ENCODE measurements at places on chromosomes 4 and X.
A peak's percentile ranks its signal among the peaks of the same experiment; 100 is the strongest.

DNA sequence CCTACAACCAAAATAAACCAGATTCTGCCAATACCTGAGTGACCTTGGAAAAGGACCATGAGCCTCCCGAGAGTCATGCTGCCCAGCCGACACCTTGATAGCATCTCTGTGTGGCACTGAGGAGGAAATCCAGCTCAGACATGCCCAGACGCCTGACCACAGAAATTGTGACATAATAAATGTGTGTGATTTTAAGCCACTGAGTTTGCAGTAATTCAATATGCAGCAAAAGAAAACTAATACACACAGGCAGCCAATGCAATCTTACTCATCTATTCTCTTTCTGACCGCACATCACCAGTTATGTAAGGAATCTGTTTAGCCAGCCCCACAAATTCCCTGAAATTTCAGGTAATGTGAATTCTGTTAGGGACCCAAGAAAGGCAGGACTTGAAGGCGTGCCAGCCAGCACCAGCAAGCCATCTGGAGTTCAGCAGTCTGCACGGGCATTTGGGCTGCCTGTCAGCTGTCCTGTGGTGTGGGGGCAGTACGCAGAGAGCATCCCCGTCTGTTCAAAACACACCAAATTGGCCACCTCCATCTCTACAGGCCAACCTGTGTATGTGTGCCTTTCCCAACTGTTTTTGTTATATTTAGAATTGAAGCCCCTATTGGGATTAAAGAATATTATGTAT, 176.4 kb downstream of the NLGN4X start:
- no peak for DNase-seq

GRCh38 chrX:20527558-20528011, 260.9 kb upstream of the RPS6KA3 start:
- DNase-seq = no peak

DNA sequence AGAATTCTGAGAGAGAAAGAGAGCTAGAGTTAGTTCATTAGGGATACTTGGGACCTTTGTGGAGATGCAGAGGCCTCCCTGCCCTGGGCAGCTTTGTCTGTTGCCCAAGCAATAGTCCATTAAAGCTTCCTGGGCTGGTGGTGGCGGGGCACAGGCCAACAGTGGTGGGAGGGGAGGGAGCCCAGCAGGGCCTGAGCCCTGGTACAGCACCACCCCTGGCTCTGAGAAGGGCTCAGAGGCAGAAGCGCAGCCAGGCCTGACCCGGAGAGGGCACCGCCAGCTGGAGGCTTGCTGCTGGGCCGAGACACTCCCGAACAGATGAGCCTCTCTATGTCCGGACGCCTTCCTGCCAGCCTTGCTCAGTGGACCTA, 65.3 kb downstream of the EFNB1 start:
- no peak for DNase-seq

DNA sequence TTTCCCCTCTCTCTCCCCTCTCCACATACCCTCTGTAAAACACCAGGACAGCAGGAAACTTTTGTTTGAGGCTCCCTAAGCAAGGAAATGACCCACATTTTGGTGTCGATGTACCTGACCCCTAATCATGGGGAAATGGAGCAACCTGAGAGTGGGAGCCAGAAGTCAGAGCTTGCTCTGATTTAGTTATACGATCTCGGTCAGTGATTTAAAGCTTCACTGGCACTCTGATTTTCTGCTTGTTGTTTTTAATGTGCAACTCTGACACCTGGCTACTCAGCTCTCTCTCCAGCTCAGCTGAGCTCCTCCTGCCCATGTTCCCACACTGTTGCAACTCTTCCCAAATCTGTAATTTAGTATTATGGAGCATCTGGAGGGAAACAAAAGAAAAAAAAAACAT, 408.6 kb downstream of the ADAM29 start:
- no peak for DNase-seq

DNA sequence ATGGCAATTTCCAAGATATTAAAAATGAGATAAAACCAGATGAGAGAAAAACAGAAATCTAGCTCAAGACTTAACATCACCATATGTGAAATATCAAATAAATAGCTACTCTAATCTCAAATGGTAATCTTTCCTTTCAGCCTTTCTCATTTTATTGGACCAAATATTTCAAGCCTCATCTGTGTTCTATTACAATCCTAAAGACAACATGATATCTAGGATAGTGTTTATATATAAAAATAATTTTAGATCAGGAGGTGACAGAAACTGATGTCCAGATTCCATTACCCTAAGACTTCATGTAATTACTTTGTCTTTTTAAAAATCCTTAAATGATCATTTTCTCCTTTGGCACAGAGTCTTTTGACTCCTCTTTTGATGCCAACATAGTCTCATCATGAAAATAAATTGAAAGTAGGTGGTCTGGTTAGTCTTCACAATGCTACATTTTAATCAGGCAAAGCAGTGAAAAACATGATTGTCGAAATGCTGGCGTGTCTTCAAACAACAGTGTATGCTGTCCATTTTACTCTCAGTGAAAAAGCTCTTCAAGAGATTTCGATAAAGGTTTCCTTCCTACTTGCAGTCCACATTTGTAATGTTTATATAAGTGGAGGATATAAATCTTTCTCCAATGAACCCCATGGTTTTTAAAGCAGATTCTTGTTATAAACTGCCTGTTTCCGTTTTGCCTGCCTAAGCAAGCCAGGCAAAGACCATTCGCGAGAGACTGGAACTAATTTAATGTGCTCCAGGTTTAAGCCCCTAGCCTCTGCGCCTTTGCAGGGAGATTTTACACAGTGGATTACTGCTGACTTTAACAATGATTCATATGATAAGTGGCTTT, 169.8 kb downstream of the SCFD2 start:
- DNase-seq = no peak

DNA sequence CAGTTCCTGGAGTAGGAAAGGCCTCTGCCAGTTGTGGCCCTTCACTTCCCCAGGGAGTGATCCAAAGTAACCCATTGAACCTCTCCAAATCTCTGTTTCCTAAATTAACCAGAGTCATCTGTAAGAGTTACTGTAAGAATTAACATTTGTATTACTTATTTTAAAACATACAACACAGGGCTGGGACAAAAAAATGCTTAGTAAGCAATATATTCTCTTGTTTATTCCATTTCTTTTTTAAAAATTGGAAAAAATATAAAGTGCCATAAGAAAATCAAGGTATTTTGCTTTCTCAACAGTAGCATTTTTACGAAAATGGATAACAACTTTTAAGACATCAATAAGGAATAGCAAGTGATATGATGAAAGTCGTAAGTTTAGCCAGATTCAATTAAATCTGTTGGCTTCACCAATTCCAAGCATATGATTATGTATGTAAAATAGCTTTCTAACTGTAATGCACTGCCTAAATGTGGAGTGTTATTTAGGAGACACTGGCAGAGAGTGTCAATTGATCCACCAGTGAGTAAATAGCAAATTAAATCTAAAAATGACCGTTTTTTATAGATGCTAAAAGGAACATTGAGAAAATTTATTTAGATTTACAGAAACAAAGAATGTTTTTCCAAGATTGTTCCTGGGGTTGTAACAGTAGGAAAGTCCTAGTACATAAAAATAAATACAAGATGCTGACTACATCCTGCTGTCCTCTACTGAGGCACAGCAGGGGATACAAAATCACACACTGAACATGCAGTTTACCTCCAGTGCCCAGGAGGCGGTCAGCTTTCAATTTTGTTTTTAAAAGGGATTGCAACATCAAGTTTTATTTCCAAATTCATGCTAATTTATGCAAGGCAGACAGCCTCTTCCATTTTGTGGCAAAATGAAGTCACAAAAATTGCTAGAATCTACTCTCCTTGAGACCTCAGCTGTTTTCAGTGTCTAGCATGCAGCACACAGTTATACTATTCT, 53.7 kb downstream of the GPM6A start:
- no peak for DNase-seq

DNA sequence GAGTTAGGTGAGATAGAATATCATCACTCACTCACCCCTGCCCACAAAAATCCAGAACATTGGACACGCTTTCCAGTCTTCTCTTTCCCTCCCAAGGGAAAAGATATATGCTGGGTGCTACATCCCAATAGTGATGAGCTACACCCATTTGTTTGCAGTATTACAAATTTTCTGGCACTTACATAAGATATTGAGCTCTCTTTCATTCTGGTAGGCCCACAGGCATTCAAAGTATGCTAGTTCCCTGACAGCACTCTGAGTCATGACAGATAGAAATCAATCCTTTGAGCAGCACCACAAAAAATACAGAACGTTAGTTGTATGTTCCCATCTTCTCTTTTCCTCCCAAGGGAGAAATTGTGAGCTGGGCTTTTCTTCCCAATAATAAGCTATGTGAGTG, 477.6 kb upstream of the GRID2 start:
- no peak for DNase-seq

GRCh38 chr4:73103799-73104503, 34.4 kb upstream of the COX18 start:
- no peak for DNase-seq

DNA sequence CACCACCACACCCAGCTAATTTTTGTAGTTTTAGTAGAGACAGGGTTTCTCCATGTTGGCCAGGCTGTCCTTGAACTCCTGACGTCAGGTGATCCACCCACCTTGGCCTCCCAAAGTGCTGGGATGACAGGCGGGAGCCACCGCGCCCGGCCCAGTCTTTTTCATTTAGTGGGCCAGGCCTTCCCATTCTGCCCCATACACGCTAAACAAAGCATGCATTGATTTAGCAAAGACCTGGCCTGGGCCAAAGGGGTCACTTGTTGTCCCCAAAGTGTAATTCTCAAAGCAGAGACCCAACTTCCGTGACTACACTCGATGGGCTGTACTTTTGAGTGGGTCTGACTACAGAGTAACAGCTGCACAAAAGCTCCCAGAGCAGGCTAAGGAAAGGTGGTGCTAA, 29.2 kb downstream of the CNGA2 start:
- no peak for DNase-seq

GRCh38 chr4:153976954-153977353, 188.1 kb upstream of the SFRP2 start:
- no peak for DNase-seq

- DNase-seq = no peak
Observed at GRCh38 chr4:37659696-37660095, 26.5 kb downstream of the RELL1 start.

DNA sequence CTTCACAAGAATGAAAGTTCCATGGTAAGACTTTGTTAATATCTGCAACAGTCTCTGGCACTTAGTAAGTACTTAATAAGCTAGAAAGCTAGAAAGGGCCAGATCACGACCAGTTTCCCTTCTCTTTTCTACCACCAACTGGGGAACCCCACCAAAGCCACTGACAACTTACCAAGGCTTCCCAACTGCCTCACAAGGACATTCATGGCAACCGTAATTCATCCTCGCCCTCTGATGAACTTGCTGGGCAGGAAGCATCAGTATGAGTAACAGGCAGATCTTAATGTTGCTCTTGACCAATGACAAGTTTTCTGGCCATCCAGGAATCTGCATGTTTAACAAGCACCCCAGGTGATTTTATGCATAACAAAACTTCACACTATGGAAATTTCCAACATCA, 23.2 kb upstream of the ZCCHC13 start:
- no peak for DNase-seq

GRCh38 chrX:131746491-131746968, 202.7 kb downstream of the OR13H1 start:
- peak; percentile 78 for DNase-seq

DNA sequence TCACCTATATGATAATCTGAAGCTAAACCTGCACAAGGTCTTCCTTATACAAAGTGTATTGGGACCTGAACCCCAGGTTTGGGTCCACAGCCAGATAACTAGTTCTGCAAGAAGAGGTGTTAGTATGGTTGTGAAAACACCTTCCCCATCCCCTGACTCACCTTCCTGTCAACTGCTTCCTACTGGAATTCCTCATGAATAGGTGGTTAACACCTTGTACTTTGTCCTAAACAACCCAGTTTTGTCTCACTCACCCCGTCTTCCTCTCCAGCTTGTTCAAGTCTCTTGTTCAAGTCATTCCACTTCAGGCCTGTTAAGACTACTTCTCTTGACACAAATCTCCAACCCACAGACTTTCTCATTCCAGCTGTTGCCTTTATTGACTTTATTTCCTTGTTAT, 45.5 kb downstream of the CCNG2 start:
- no peak for DNase-seq

GRCh38 chr4:120078216-120078615, 11.6 kb upstream of the MAD2L1 start:
- DNase-seq = no peak

DNA sequence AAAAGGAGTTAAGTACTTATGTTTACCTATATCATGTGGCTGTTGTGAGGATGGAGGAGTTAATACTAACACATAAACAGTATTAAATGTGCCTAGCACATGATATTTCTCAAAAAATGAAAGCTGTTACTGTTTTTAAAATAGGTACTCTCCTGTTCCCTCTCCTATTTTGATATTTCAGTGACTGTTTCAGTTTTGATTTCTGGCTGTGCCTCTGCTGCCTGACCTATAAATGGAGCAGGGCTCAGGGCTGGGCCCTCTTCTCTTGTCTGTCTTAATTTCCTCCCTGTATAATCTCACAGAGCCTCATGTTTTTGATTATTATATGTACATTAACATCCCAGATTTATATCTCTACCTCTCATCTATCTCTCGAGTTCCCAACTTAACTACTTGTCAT, 93.3 kb downstream of the UGT8 start:
- no peak for DNase-seq

DNA sequence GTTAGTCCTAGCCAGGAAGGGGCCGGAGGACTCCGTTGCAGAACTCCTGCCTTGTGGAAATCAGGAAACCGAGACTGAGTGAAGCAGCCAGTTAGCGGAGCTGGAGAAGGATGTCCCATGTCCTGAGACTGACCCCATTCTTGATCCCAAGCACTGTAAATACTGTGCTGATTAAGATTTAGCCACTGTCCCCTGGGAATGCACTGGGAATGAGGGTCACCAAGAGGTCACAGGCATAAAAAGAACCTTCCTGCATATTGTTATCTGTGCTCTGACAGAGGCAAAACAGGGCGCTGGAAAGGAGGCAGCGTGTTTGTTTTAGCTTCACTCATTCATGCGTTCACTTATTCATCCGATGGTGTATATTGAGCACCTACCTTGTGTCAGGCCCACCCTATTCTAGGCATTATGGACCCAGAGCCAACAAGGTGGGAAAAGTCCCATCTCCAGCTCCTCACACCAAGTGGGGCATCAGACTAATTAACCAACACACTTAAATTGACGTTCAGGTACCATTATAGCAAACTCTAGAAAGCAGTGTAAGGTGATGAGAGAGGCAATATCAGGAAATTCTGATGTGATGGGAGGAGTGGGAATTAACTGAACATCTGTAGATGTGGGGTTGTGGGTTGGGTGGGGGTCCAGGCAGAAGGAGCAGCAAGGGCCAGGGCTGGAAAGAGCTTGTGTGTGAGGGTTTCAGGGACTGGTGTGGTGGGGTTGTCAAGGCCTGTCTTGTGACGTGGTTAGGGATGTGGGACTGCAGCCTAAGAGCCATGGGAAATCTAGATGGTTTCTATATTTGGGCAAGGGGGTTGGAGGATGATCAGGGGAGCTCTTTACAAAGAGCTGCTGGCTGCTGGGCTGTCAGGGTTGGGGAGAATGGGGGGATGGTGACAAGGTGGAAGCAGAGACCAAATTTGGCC, 10.6 kb upstream of the SLC2A9 start:
- DNase-seq = no peak
